Type B pancreatic cell (in vitro differentiated cells): ENCODE measurements at places on chromosomes 16 and 17. TPM values are rescaled to one million over a fixed set of nuclear protein-coding genes. Genes with fewer than 3 reads are reported as not detected.

The CACNA1H gene
- 23.2 and 38.1 TPM in 2 replicates for total RNA-seq

The DNAJA3 gene
- 43.9 and 46.5 TPM in 2 replicates for total RNA-seq

The P2RX5 gene
- 0.69 and 1.3 TPM in 2 replicates for total RNA-seq

The CDR2L gene
- 34.9 and 96.2 TPM in 2 replicates for total RNA-seq

The OR1A1 gene
- not detected in 2 replicates for total RNA-seq

The TSNAXIP1 gene
- 3.9 and 7.2 TPM in 2 replicates for total RNA-seq

The NCBP3 gene
- 54.9 and 58.2 TPM in 2 replicates for total RNA-seq

The FSCN2 gene
- 3.6 and 3.8 TPM in 2 replicates for total RNA-seq

The GRAP gene
- total RNA-seq: 0.22 TPM in 1 of 2 replicates, not detected in the other

The MMP28 gene
- total RNA-seq: 0.97 and 1.8 TPM in 2 replicates

The PSKH1 gene
- 39.2 and 41.5 TPM in 2 replicates for total RNA-seq

The AATK gene
- 4.6 and 6.4 TPM in 2 replicates for total RNA-seq

The SLFN12L gene
- total RNA-seq: not detected in 2 replicates

DNA sequence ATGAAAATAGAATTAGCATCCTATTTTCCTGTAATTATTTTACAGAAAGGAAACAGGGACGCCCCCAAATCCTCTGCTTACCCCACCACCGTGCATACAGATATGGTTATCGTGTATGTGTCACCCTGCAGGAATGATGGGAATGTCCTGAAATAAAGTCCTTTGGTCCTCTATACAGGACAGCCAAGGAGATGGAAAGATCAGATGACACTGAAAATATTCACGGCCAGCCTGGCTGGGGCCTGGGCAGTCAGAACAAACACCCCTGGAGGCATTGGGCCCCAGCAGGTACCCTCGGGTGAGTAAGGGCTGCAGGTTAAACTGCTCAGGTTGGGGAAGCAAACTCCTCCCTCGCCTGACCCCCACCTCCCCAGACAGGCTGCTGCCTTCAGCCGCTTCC is 368.0 kb downstream of the FOXL1 start:
- DNase-seq: no peak

DNA sequence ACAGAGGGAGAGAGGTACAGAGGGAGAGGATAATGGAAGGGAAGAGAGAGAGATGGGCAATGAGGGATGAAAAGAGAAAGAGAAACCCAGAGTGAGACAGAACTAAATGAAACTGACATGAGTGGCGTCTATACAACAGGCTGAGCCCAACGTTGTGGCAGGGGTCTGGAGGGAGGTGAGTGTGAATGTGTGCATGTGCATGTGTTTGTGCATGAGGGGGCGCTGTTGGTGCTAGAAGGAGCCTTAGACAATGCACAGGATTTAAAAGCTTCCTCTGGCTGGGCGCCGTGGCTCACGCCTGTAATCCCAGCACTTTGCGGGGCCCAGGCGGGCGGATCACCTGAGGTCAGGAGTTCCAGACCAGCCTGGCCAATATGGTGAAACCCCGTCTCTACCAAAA is 454.8 kb upstream of the CDH11 start:
- no peak for DNase-seq

- no peak for DNase-seq
Measured at GRCh38 chr17:46144246-46144645, 49.0 kb downstream of the KANSL1 start.

- DNase-seq: no peak
Measured at GRCh38 chr16:75789237-75789636, 62.9 kb upstream of the CPHXL start.

DNA sequence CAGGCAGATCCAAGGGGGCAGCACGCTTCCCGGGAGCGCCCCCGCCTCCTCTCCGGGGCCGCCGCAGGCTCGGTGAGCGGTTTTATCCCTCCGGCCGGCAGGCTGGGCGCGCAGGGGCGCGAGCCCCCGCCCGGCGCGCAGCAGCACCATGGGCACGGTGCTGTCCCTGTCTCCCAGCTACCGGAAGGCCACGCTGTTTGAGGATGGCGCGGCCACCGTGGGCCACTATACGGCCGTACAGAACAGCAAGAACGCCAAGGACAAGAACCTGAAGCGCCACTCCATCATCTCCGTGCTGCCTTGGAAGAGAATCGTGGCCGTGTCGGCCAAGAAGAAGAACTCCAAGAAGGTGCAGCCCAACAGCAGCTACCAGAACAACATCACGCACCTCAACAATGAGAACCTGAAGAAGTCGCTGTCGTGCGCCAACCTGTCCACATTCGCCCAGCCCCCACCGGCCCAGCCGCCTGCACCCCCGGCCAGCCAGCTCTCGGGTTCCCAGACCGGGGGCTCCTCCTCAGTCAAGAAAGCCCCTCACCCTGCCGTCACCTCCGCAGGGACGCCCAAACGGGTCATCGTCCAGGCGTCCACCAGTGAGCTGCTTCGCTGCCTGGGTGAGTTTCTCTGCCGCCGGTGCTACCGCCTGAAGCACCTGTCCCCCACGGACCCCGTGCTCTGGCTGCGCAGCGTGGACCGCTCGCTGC is 832 bp downstream of the CDK5R1 start:
- DNase-seq: no peak

GRCh38 chr16:73268366-73268993 is 220.6 kb upstream of the ZFHX3 start:
- no peak for DNase-seq

- DNase-seq: no peak
Measured at GRCh38 chr17:8711291-8711690, 33.3 kb downstream of the CCDC42 start.

- no peak for DNase-seq
Measured at GRCh38 chr16:51839727-51840462, 688.8 kb upstream of the SALL1 start.

DNA sequence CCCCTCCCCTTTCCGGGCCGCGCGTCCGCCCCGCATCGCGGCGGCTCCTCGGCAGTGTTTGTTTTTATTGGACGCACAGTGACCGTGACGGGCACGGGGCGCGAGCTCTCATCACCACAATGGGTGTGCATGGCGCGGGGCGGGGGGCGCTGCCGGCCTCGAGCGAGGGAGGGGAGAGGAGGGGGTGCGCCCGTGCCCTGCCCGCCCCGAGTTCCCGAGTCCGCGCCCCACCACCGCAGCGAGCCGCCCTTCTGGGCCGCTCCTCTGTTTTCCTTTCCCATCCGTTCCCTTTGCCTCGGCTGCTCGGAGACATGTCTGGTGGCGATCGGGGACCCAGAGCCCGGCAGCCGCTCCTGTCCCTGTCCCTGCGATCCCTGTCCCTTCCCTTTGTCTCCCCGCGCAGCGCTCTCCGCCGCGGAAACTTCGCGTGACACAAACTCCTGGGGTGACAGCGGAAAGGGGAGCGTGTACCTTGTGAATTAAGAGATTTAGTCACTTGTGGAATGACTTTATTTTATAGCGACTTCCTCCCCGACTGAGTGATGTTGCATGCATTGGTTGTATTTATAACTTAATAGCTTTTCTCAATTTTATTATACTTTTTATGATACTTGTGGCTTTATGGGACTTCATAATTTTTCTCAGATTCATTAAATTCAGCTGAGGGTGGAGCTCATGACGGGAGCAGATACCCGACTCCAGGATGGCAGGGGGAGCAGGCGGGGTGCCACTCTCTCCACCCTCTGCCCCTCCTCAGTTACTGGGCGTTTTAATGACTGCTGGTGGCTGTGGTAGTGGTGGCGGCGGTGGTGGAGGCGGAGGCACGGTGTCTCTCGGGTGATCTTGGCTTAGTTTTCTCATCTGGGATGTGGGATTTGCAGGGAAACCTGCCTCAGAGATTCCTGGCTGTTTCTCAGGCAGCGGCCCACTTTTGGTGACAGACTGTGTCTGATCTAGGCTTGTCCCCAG is 40.8 kb downstream of the MRM1 start:
- no peak for DNase-seq

DNA sequence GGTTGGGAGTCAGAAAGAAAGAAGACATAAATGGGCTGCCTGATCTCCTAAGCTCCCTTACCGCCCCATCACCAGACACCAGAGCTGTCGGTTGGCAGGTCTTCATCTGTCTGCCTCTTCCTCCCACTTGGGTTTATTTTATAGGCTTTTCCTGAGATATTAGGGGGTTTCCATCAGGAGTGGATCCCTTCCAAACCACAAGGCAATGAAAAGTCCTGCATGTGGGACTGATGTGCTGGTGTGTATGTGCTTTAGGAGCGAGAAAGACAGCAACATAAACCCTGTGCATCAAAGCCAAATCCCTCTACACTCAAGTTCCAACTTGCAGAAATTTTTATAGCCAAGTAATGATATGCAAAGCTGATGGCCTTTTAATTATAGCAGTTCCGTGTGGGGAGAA is 389.5 kb downstream of the SLC39A11 start:
- no peak for DNase-seq

DNA sequence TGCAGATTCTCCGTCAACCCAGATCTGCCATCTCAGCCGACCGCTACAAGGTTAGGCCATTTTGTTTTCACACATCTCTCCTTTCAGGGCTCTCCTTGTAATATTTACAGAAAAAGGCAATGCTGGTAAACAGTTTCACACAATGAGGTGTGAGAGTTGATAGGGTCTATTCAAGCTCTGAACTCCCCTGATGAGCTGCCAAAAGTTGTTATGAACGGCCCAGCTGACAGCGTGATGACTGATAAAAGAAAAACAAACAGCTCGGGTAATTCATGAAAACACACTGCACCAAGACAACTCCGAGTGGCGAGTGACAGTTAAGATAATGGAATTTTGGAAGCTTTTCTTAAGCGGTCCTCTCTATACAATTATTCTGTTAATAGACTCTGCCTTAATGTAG is 68.1 kb upstream of the IRX5 start:
- DNase-seq: no peak

- DNase-seq: no peak
Measured at GRCh38 chr16:82660075-82660645, 33.4 kb downstream of the CDH13 start.

DNA sequence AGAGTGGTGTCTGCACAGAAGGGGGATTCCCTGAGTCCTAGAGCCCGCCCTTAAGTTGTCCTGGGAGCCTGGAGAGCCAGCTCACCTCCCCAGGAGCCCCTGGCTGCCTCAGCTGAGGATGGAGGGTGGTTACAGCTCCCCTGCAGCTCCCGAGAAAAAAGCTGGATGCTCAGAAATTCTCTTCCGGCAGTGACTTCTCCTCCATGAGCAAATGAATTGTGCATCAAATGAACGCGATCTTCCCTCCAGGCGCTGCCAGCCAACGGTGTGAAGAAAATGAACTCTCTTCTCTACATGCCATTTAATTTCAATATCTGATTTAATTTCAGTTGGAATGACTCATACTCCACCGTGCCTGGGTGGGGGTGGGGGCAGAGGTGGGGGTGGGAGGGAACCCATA is 14.3 kb upstream of the C16orf74 start:
- DNase-seq: no peak

DNA sequence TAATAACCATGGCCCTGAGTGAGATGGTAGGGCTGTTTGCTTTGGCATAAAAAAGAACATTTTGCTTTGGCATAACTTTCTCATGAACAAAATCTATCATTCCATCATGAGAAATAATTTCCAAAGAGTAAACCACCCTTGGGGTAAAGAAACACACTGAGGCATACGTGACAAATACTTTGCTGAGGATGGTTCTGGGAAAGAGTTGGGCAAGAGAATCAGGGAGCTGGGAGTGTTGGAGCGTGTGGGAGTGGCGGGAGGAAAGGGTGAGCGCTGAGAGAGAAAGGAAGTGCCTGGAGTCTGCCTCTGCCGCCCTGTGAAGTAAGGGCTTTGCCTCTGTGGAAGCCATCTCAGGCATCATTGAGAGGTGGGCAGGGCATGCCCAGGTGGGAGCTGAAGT is 60.2 kb upstream of the ARHGAP44 start:
- DNase-seq: no peak

GRCh38 chr16:22799113-22799512 is 14.8 kb upstream of the HS3ST2 start:
- no peak for DNase-seq

- no peak for DNase-seq
Measured at GRCh38 chr17:28643983-28644786, 773 bp downstream of the BLTP2 start.

GRCh38 chr16:3858801-3859200 is 21.7 kb downstream of the CREBBP start:
- DNase-seq: no peak

DNA sequence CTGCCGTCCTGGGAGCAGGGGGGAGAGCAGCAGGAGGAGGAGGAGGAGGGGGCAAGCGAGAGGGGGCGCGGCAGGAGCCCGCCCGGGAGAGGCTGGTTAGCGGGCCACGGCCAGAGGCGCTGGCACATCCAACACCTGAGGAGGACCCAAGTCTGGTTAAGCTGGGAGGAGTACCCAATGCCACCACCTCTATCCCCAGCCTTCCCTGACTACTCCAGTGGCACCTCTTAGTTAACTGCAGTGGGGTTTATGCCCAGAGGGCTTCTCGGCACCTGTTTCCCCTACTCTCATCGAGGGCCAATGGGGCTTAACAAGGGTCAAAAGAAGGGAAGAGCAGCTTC is 5.6 kb downstream of the PHOSPHO1 start:
- DNase-seq: no peak

- no peak for DNase-seq
Measured at GRCh38 chr17:6639586-6640535, 650 bp downstream of the KIAA0753 start.

DNA sequence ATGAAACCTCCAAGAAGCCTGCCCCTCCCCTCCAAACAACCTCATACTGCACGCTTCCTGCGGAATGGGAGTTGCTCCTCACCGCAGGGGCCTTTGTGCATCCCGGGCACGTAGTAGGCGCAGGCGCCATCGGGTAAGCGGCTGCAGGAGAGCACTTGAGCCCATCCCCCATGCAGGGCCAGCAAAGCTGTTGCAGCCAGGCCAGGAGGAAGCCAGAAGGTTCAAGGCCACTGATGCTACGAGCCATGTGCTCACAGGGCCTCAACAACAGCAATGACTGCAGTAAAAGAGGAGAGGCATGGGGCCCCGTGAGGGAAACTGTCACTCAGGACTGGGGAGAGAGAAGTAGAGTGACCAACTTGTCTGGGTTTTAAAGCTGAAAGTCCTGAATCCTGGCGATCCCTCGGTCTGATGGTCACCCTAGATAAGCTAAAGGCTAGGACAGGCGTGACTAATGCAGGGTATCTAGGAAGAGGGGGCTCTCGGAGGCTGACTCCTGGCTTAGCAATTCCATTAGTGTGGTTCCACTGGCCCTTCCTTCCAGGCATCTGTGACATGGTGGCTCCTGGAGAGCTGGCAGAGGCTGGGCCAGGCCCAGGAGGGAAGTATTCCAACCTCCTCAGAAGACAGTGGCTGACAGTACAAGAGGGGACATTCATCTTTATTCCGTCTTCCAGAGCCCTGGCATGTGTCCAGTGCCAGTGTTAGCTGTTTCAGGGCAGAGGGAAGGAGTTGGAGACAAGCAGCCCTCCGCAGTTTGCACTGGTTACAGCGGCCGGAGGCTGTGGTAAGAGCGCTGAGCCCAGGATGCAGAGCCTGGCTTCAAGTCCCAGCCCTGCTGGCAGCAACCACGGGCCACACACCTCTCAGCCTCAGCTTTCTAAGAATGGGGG is 20.8 kb downstream of the GOSR2 start:
- no peak for DNase-seq

DNA sequence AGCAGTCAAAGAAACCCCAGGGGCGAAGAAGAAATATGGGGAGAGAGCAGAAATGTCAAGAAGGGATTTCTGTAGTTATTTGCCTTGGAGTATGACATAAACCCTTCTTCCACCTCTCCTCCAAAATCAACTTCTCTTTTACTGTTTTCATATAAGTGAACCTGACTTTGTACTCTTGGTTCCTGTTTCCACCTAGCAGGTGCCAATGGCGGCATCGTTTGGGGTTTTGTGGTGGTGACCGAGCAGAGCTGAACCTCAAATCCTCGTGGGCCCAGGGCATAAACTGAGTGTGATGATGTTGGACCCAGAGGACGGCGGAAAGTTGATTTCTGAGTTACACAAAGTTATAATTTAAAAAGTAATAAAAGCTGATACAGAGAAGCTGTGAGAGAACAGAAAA is 39.6 kb upstream of the PSMD7 start:
- no peak for DNase-seq
